ENCODE measurements at places on chromosomes 4 and X. TPM values are rescaled to one million over a fixed set of nuclear protein-coding genes. Genes with fewer than 3 reads are reported as not detected.

LRIT3 gene
- total RNA-seq = 0.37 TPM

TNIP3 gene
- total RNA-seq = 1.7 TPM

CEP135 gene
- 10.0 TPM for total RNA-seq

PRRG3 gene
- total RNA-seq = not detected

DGKK gene
- total RNA-seq = not detected

DNA sequence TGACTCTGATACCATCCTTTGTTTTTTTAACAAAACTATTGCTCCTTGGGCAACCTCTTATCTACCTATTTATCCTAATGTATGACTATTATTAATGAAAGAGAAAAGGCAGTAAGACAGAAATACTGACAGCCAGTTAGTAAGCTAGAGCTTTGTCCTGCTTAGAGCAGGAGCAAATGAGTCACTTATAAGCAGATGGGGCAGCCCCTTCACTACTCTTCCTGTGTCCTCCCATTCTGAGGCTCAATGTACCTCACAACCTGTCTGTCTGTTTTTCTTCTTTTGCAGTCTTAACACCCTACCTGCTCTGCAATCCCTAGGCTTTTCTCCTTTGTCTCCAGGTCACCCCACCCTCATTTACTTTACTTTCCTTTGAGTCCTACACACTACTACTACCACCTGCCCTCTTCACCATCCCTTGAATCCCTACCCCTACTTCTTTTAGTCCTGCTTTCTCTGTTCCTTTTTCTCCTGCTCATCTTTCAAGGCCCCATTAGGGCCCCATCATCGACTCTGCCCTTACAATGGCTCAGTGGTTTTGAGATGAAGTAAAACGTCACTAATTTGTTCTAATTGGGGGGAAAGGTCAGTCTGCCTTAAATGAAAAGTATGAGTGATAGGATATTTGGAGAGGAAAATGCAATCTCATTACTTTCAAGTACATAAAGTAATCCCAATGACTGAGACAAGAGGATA, 294.3 kb downstream of the GUCY2F start:
- no peak for DNase-seq

DNA sequence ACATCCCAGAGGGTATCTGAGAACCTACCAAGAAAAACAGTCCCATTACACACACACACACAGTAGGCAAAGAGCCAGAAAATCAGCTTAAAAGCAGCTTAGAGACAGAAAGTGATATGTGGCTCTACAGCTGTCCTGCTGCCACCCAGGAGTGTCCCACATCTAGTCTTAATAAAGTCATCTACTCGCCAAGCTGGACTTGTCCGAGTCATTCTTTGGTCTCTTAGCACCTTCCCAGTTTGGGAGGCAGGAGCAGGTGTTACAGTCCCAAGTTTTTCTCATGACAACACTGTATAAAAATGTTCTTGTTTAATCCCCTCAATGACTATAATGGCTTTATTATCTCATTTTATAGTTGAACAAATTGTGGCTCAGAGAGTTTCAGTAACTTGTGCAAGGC, 252.5 kb upstream of the CASK start:
- DNase-seq = no peak

Data from omental fat pad (tissue), 4 donors.